ENCODE measurements at places on chromosomes 13 and 19. TPM values are rescaled to one million over a fixed set of nuclear protein-coding genes. Genes with fewer than 3 reads are reported as not detected.

The SIGLEC6 gene
- not detected for total RNA-seq

The MAST1 gene
- 1.8 TPM for total RNA-seq

The PLIN5 gene
- 0.10 TPM for total RNA-seq

The ZNF135 gene
- total RNA-seq = not detected

The ZNF561 gene
- total RNA-seq = 7.8 TPM

The C2CD4C gene
- 0.35 TPM for total RNA-seq

All from A549 treated with AZD2906 at 1 μM for 4 hours (cell line).